ENCODE measurements at places on chromosomes 1 and 21. TPM values are rescaled to one million over a fixed set of nuclear protein-coding genes. Genes with fewer than 3 reads are reported as not detected.
A peak's percentile ranks its signal among the peaks of the same experiment; 100 is the strongest.

- DNase-seq = no peak
These were observed 20.8 kb downstream of the EPHA8 start for GRCh38 chr1:22584001-22584562.

- peak; percentile 27 for DNase-seq
These were observed 76.0 kb downstream of the MAN1C1 start for GRCh38 chr1:25692560-25692959.

- no peak for DNase-seq
These were observed 153.1 kb upstream of the JUN start for GRCh38 chr1:58936973-58937372.

DNA sequence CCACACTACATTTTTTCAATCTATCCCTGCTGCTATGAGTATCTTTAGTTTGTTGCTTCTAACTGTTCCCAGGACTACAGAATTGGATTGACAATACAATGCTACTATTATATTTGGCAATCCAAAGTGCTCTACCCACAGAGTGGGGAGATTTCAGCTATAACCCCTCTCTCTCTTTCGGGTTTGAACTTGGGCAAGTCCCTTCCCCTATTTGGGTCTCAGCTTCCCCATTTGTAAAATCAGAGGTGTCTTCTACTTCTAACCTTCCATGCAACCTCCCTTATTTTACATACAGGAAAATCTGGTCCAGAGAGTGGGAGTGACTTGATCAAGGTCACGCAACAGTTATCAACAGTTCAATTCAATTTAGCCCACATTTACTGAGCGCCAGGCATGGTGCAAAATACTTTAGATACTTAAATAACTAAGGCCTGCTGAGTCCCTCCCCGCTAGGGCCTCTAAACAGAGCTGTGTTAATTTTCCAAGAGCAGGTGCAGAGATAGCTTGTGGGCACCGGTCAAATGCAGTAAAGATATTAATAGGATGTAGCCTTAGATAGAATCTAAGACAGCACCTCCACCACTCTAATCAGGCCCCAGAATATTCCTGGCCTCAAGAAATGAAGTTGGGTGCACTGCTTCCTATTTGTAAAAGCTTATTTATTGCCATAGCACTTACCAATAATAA, 9.4 kb upstream of the GPX7 start:
- DNase-seq = no peak

DNA sequence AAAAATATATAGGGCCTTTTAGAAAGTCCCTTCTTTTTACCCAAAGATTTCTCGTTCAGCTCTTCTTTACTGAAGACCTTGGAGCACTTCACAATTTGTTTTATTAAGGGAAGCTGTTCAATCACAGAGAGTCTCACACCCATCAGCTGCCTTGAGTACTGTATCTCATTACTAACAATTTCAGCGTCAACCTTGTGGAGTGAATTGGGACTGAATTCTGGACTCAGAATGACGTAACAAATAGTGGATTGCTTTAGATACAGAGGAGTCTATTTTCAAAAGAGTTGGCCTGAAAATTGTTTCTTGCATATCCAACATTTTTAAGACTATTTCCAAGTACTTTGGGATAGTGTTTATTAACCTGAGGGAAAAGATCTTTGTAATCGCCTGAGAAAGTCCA, 7.9 kb downstream of the MAP10 start:
- DNase-seq = no peak

Gene SRGAP2C
- total RNA-seq = 25.5 TPM

Gene F13B
- not detected for total RNA-seq

Gene OR2L5
- not detected for total RNA-seq
